ENCODE measurements at places on chromosomes 1 and 21. TPM values are rescaled to one million over a fixed set of nuclear protein-coding genes. Genes with fewer than 3 reads are reported as not detected.

DNA sequence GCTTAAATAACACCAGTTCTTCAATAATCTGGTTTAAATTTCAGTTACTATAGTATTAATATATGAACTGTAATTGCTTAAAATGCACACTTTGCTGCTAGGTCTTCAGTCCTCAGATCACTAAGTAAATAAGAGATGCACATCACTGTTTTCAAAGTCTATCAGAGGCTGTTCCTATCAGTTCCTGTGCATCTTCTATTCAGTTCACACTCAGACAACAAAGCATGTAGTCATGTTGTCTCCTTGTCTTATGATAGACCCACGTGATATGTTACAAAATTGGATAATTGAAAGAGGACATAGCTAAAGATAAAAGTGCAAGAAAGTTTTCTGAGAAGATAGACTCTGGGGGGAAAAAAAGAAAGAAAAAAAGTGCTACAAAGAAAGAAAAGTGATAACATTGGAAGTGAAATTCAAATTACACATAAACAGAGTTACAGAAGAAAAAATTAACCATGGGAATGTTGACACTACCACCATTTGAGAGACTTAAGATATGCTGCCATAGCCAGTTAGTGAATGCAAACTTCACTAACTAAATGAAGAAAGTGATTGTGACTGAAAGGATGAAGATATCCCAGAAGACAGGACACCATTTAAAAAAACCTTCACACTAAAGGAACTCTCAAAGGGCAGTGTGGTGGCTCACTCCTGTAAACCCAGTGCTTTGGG lies 33.9 kb upstream of the TSNAX start:
- DNase-seq = no peak

GRCh38 chr1:101238031-101238628 lies 1.3 kb downstream of the S1PR1 start:
- DNase-seq = no peak

CBS gene
- polyA plus RNA-seq = 15.2 TPM

- DNase-seq = no peak
These were observed 4.9 kb upstream of the PROX1 start for GRCh38 chr1:213982672-213983492.

RGS8 gene
- polyA plus RNA-seq = not detected

DNA sequence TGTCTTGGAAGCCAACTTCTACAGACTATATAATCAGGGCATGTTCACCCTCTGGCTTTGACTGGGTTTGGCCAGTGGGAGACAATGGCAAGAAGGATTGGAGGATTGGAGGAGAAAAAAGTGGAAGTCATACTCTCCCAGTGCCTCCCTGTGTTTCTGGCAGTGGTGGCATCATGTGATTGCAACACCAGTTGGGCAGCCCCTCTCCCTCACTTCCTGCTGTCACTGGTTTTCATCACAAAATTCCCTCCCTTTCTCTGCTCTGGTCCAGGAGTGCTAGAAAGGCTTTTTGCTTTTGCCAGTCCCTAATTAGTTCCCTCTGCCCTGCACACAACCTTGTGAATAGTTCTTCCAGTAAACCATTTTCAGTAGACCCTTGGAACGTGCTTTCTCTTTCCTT lies 3.7 kb upstream of the QSOX1 start:
- no peak for DNase-seq

GRCh38 chr1:44549510-44549909 lies 124.8 kb downstream of the TMEM53 start:
- no peak for DNase-seq

GRCh38 chr1:226882631-226883409 lies 12.4 kb downstream of the PSEN2 start:
- no peak for DNase-seq

GRCh38 chr1:32144033-32144432 lies 35.4 kb upstream of the TXLNA start:
- DNase-seq = no peak

Measured in hindlimb muscle (tissue), 1 donor.